ENCODE measurements at places on chromosomes 5 and 9. TPM values are rescaled to one million over a fixed set of nuclear protein-coding genes. Genes with fewer than 3 reads are reported as not detected.

The NCBP1 gene
- 22.4 TPM for total RNA-seq

- DNase-seq: no peak
Observed at GRCh38 chr5:3835811-3836210, 240.2 kb downstream of the IRX1 start.

DNA sequence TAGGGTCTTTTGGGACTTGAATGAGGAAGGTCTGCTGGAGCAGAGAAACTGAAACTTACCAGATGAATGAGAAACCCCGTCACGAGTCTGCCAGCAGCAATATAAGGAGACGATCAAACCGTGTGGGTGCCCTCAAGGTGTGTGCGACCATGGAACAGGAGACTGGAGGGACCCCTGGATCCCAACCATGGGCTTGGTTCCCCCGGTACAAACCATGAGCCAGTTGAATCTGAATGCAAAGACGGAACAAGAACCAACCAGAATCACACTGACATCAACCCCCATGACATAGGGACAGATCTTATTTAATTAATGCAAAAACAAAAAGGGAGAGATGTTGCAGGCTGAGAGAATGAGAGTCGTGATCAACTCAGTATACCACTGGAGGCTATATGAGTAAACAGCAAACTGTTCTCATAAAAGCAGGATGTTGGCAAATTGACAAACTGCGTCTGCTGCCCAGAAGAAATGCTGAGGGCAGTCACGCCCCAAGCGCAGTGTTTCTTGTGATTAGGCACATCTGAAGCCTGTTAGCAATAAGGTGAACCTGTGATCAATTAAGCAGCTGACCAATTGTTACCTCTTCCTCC lies 475.5 kb upstream of the ACO1 start:
- DNase-seq: no peak

DNA sequence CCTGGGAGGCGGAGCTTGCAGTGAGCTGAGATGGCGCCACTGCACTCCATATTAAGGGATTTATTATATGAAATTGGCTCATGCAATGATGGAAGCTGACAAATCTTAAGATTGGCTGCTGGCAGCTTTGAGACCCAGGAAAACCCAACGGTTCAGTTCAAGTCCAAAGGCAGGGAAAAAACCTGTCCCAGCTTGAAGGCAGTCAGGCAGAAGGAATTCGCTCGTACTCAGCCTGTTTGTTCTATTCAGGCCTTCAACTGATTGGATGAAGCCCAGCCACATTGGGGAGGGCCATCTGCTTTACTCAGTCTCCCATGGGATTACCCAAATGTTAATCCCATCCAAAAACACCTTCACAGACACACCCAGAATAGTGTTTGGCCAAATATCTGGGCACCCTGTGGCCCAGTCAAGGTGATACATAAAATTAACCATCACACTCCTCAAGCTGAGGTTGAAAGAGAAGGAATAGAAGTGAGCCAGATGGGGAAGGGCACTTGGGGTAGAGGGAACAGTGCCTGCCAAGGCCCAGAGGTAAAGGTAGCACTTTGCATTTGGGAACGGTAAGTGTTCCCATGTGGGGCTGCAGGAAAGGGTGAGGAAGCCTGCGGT lies 8.5 kb upstream of the ORM1 start:
- DNase-seq: no peak

DNA sequence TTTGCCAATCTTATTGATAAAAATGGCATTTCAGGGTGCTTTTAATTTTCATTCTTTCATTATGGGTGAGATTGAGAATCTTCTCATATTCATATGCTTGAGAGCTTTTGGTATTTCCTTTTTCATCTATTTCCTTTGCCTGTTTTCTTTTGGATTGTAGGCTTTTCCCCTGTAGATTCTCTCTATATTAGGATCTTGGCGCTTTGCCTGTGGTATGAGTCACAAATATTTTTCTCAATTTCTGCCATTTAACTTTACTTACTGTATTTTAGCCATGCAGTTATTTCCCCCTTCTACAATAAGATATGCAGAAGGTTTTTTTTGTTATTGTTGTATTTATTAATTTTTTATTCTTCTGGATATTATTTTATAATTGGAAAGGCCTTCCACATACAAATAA lies 21.5 kb upstream of the KLF9 start:
- no peak for DNase-seq

- no peak for DNase-seq
Observed at GRCh38 chr9:136934277-136934676, 10.3 kb downstream of the FBXW5 start.

- no peak for DNase-seq
Observed at GRCh38 chr9:123302348-123303214, 34.2 kb upstream of the STRBP start.

DNA sequence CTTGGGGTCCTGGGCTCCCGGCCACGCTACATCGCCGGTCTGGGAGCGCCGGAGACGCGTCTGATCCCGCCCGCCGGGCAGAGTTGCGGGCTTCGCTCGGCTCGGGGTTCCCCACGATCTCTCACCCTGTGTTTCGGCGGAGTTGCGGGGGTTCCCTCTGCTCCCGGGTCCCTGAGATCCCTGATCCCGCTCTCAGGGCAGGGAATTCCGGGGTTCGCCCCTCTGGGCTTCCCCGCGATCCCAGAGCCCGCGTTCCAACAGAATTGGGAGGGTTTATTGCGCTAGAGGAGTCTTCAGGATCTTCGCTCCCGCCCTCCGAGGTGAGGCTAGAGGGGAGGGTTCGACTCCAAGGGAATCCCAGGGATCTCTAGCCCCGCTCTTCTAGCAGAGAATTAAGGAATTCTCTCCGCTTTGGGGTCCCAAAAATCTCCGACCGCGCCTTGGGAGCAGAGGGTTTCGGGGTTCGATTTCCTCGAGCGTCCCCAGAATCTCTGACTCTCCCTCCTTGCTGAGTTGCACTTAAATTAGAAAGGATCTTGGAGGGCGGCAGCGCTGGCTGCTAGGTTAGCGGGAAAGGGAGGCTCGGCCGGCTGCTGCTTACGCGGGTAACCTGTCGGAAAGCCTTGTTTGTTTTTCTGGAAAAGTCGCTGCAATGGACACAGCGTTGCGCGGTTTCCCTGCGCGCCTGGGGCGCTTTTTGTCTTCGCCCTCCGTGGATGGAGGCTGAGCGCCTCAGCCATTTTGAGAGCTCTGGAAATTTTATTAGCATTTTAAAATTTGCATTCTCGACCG lies 1.3 kb downstream of the DMRT1 start:
- no peak for DNase-seq

GRCh38 chr9:122374885-122375420 lies 4.1 kb downstream of the PTGS1 start:
- DNase-seq: peak; percentile 87

DNA sequence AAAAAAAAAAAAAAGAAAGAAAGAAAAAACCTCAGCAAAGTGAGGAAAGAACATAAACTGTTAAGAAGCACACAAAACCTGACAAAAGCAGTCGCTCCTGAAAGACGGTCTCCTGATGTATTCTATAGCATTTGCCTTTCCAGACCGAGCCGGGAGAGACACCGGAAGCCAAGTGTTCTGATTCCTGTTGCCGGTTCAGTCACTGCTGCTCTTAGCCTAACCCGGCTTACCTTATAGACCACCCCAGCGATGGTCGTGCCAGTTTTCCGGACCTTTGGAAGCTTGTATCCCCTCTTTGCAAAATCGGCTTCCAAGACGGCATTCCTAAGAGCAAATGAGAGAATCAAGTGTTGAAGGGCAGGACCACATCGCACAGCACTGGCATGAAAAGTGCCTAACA lies 630 bp downstream of the PSMB7 start:
- DNase-seq: no peak
